ENCODE measurements at places on chromosomes 2 and 18. TPM values are rescaled to one million over a fixed set of nuclear protein-coding genes. Genes with fewer than 3 reads are reported as not detected.

The STAT4 gene
- 170 TPM for total RNA-seq

The IL36A gene
- total RNA-seq, result not detected

The TMEM163 gene
- total RNA-seq, result 0.19 TPM

The ASPRV1 gene
- 1.2 TPM for total RNA-seq

The POTEI gene
- total RNA-seq, result not detected

The LCT gene
- 0.14 TPM for total RNA-seq

The DYSF gene
- total RNA-seq, result 6.7 TPM

The LRATD1 gene
- total RNA-seq, result not detected

Data from activated naive CD8-positive, alpha-beta T cell treated with anti-CD3 and anti-CD28 coated beads, Interleukin-2, amount 10 ng/mL, durations not matched to agents 7 days and 5 days (primary cell).